Non-pigmented ciliary epithelial cell (primary cell): ENCODE measurements at places on chromosomes 4 and X.

- DNase-seq = no peak
Measured at GRCh38 chrX:46841346-46841745, 4.5 kb downstream of the RP2 start.

GRCh38 chr4:105361053-105361452 lies 112.8 kb downstream of the PPA2 start:
- no peak for DNase-seq

DNA sequence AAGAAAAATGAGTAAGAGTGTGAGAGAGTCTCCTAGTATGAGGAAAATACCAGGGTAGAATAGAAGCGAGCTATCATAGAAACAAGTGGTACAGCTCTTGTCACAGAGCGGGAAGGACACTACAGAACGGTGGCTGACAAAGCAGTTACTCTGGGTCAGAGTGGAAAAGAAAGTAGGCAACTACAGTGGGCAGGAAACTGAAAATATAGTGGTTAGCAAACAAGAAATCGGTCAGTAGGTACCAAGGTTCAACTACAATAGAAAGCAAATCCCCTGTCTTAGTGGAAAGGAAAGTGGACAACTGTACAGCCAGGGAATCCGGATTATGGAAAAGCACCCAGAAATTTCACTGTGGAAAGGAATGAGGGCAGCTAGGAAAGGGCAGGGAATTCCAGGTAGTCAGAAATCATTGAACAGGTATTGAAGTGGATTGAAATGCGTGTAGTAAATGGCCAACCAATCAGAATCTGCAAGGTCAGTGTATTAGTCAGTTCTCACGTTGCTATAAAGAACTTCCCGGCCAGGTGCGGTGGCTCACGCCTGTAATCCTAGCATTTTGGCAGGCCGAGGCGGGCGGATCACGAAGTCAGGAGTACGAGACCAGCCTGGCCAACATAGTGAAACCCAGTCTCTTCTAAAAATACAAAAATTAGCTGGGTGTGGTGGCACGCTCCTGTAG lies 219.6 kb upstream of the DIAPH2 start:
- no peak for DNase-seq

DNA sequence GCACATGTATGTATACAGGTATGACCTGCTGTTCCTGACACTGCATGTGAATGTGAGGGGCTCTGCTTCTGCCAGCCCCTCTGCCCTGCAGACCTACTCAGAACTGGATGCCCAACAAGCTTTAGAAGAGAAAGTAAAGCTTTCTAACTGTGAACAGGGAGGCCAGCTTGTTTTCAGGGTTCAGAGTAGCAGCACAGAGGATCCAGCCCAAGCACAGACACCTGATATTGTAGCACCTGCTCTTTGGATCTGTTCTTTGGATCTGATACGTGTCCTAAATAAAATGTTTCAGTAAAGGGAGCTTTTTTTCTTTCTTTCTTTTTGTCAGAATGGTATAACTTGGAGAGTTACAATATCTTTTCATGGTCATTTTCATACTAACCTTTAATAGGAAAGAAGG lies 19.2 kb downstream of the DCUN1D4 start:
- DNase-seq = no peak

- no peak for DNase-seq
Measured at GRCh38 chr4:110159541-110159940, 38.9 kb downstream of the ELOVL6 start.

DNA sequence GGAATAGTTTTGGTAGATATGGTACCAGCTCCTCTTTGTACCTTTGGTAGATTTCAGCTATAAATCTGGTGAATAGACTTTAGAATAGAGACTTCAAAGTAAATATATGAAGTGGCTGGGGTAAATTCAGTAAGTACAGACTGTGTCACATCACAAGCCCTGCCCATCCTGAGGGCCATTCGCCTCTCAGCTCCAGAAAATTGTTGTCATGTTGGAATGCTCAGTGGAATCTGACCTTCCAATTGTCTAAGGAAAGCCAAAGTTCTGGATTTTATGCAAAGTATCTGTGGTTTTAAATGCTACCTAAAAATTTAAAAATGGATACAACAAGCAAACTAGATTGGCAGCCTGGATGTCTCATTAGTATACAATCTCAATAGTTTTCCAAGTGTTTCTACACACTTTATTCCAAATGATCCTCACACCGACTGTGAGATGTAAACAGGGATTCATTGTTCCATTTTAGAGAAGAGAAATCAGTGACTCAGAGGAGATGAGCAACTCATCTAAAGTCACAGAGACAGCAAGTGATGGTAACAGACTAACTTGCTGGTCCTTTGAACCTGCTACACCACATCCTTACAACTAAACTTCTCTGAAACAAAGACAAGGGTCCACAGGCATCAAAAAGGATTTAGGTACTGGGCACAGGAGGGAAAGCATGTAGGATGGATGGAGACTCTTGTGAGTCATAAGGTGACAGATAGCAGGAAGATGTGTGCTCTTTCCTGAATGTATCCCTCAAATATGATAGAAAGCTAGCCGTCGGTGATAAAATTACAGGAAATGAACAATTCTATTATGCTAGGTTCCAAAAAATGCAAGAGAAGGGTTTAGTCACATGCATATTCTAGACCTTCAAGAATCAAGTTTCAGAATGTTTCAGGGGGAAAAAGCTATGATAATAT lies 127.3 kb downstream of the ATP10D start:
- DNase-seq = no peak

DNA sequence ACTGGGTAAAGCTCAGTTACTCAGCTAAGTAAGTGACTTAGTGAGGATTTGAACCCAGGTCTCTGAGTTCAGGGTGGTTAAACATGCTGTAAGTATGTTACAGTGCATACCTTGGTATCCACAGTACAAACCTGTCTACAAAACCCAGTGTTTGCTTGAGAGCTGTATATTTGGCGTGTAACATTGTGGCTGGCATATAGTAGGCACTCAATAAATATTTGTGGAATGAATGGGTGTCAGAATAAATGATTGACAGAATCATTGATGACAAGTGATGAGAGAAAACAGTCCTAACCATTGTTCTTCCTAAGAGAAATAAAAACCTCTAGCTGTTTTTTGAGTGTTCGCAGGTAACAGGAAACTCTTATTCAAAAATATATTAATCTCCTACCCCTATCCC lies 79.7 kb upstream of the BCOR start:
- no peak for DNase-seq

- no peak for DNase-seq
Measured at GRCh38 chr4:89754531-89754930, 82.4 kb downstream of the SNCA start.

DNA sequence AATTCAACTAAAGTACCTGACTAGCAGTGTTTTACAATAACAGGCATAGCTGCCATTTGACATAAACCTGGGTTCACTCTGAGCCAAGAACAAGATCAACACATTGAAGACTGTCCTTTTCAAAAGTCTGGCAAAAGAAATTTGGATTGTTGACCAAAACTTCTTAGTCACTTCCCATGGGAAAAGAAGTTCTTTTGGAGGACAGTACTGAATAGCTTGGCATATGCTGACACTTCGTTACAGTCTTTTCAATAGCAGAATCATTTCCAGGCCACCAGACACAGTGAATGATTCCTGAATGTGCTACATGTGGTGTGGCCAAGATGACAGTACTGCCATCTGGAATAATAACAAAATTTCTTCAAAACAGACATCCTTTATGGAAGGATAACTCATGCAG lies 560.3 kb downstream of the GRID2 start:
- DNase-seq = no peak

- DNase-seq = no peak
Measured at GRCh38 chr4:56425518-56425917, 9.9 kb downstream of the PPAT start.

GRCh38 chr4:90051999-90052398 lies 75.2 kb upstream of the CCSER1 start:
- no peak for DNase-seq

GRCh38 chr4:173152104-173152503 lies 16.5 kb upstream of the GALNT7 start:
- no peak for DNase-seq

- DNase-seq = no peak
Measured at GRCh38 chrX:14243823-14244222, 214.1 kb upstream of the GEMIN8 start.

GRCh38 chr4:71189471-71189870 lies 149.3 kb upstream of the SLC4A4 start:
- peak; percentile 52 for DNase-seq

DNA sequence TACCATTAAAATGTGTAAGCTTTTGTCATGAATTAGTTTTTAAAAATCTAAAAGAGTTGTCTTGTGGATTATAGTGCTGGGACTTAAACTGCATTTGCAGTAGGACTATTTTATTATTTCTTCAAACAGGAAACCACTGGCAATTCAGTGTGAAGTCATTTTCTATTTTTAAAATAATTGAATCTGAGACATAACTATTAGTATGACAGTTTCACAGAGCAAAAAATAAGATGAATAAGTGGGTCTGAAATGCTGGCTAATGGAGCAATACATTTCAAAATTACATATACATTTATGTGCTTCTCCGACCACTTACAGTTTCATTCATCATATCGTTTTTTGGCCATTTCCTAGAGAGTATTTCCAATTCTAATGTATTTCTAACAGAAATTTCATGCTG lies 75.3 kb upstream of the RAPGEF2 start:
- no peak for DNase-seq

DNA sequence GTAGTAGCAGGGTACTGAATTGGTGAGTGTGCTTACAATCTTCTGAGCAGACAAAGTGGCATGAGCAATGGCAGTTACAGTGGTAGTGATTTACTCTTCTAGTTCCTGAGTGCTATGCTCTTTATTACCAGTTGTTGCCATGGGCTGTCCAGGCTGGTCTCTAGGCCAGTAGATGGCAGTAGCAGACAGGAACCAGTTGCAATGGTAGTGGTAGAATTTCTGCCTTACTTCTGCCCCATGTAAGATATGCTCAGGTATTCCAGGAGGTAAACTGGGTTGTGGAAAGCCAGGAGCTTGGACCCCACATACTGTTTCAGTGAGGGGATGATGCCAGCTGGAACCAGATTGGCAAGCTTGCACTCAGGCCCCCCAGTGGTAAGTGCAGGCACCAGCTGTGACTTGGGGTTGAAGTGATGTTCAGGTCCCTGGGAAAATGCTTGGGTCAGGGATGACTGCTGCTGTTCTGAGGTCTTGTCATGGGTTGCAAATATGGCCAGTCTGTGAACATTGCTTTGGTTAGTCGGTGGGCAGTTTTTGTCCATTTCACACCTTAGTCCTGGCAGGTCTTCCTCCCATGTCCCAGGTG lies 63.0 kb upstream of the ZXDB start:
- DNase-seq = no peak

DNA sequence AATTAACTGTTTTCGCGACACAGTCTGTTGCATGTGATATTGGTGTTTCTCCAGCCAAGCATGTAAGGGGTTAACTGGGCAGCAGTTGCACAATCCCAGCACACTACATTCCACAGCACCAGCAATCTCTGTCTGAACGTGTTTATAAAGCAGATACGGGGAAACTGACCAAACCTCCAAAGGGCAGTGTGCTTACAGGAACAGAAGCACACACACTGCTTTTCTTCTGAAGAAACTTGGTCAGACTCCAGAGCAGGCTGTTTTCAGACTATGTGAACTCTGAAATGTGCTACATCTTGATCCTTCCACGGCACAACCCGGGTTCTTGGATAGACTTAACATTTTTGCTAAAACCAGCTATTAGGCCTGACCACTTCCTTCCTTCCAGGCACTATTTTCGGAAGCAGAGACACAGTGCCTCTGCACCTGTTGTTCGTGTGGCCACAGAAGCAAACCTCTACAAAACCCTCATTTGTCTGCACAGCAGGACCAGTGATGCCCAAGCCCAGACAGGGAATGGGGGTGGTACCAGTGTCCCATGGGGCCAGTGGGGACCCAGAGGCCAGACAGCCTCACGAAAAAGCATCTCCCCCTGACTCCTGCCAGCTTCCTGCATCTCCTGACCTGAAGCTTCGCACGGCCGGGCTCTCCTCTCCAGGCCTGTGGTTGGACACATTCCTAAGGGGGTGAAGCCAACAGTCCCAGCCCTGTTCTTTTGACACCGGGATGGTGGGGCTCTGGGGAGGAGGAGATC lies 90.1 kb downstream of the IRF2 start:
- DNase-seq = peak; percentile 89

- no peak for DNase-seq
Measured at GRCh38 chr4:163111588-163111987, 55.1 kb downstream of the NAF1 start.

- no peak for DNase-seq
Measured at GRCh38 chr4:138405466-138405891, 163.3 kb upstream of the SLC7A11 start.

GRCh38 chr4:17370818-17371217 lies 141.1 kb downstream of the QDPR start:
- DNase-seq = no peak

DNA sequence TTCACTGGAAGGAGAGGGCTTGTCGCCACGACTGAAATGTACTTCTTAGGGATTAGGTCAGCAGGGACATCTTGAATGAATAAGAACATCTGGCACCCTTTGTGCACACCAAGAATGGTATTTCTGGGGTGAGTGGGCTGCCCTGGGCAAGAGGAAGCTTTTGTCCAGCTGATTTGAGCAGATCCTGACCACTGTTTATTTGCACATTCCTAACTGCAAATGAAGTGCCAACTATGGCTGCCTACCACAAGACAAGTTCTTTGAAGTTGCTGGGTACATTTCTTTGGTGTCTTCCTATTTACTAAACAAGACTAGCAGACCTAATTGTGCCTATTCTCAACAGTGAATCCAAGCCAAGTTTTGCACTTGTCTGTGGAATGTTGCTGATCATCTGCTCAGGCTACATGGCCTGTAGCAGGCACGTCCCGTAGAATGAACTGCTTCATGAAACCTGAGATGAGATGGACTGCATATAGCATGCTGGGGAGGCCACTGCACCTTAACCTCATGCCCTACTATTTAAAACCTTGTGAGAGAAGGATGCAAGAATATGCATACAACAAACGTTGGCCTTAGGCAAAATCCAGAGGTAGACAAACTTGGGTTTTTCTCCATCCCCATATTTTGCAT lies 45.0 kb downstream of the PIR start:
- DNase-seq = no peak

DNA sequence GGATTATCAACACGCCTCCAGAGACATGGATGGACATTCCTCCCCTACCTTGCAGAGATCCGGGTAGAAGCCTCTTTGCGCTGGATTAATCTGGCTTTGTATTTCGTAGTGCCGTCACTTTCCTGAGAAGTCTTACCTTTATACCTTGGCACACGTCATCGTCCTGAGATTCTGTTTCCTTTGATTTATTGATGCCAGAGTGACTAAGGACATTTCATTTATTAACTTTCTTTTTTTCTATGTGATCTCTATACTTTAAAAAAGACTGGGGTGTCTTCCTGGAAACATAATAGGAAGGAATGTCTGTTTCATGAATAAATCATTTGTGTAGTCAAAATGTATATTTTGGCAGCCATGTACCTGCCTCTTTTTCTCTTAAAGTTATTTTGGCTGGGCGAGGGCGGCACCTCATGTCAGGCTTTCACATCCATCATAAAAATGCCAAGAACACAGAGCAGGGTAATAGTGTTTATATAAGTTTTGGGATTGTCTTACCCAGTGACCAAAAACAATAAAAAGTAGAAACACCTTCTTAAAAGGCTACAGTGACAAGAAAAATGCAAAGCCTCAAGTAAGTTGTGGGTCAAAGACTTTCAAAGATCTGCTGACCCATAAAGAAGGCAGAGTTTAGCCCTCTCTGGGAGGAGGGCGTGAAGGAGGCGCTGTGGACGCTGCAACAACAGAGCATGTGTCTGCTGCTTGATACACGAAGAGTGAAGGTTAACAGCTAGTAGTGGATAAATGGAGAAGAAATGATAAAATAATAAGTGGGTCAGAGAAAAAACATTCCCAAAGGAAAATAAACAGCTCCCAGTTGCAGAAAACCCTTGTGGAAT lies 124.4 kb downstream of the SHROOM3 start:
- no peak for DNase-seq

- no peak for DNase-seq
Measured at GRCh38 chr4:99608417-99608816, 33.8 kb downstream of the MTTP start.

GRCh38 chr4:67674098-67674497 lies 26.9 kb downstream of the UBA6 start:
- DNase-seq = no peak
